ENCODE measurements at places on chromosomes 7 and 10. TPM values are rescaled to one million over a fixed set of nuclear protein-coding genes. Genes with fewer than 3 reads are reported as not detected.

The GIMAP1 gene
- total RNA-seq = not detected

GRCh38 chr10:78188446-78188845 is 154.8 kb downstream of the RPS24 start:
- DNase-seq = no peak

The CLDN4 gene
- not detected for total RNA-seq

The CALN1 gene
- 3.1 TPM for total RNA-seq

The FAM171A1 gene
- total RNA-seq = 32.2 TPM

All from neural progenitor cell (in vitro differentiated cells).